AG20443 (cell line): ENCODE measurements at places on chromosomes 7 and 10.

DNA sequence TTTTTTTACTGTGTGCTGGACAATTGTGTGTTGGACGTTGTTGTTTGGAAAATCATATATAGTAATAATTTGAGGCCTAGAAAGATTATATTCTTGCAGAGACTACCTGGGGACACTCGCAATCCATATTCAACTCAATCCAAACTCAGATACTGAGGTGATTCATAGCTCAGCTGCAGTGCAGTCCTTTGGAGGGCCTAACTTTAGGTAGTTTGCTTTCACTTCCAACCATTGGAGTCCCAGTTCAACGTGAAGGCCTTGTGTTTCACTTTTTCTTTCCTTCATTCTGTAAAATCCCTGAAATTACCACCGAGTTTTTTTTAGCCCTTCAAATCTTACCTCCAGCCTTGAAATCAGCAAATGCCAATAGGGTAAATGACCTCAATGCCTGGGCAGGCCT, 32.3 kb downstream of the ATRNL1 start:
- DNase-seq, result no peak

- no peak for DNase-seq
Observed at GRCh38 chr10:64574371-64574770, 1053.2 kb downstream of the REEP3 start.

- peak; percentile 52 for DNase-seq
Observed at GRCh38 chr7:133139350-133139749, 57.5 kb upstream of the CHCHD3 start.

DNA sequence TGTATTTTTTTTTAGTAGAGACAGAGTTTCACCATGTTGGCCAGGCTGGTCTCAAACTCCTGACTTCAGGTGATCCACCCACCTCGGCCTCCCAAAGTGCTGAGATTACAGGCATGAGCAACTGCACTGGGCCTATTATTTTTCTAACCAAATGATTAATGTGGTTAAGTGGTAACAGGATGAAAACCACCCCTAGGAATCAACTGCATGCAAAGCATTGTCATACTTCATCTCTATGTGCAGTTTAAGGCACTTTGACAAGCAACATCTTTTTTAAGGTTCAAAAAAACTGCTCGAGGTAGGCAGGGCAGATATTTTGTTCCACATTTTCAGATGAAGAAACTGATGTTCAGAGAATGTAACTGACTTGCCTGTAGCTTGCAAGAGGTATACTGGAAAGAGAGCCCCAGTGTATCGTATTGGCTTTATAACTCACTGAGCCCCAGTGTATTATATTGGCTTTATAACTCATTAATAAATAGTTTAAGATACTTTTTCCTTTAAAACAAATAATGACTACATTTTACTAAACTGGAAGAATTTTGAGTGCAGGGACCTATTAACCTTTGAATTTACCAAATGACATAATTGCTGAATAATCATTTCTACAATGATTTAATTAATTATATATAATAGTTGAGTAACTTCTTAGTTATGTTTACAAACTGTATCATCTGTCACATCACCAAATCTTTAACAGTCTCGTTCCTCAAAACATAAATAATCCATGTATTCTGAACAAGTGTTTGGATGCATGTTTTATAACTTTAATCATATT, 38.1 kb downstream of the RTKN2 start:
- DNase-seq, result peak; percentile 9

- peak; percentile 48 for DNase-seq
Observed at GRCh38 chr7:144835155-144835611, 670 bp downstream of the TPK1 start.

DNA sequence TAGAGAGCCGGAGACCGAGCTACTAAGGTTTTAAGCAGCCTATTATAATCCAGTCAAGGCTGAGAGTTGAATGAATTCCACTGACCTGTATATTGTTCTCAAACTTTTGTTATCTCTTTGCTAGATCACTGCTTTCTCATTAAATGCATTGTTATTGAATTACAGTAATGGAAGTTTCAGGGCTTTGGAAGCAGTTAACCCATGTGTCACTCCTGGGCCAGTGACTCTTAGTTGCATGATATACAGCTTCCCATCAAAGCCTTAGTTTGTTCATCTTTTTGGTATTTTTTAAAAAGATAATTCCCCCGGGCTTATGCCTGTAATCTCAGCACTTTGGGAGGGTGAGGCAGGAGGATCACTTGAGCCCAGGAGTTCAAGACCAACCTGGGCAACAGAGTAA, 55.4 kb upstream of the KIAA1217 start:
- DNase-seq, result no peak

DNA sequence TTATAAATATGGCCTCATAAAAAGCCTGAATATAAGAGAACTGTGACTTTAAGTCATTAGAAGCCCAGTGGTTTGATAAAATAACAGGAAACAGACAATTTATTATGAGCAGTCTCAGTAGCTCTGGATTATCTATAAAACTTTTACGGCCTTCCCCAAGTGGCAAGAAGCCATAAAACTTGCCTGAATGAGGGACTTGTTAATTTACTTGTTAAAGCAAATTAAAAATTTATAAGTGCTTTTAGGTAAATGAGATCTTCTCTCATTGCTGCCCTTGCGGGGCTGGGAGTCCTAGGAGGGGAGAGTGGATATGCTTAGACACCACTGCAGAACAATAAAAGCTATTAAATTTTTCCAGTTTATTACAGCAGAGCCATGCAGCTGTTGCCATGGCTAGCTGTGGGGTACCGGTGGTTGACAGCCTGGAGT, 499.9 kb downstream of the AUTS2 start:
- no peak for DNase-seq

DNA sequence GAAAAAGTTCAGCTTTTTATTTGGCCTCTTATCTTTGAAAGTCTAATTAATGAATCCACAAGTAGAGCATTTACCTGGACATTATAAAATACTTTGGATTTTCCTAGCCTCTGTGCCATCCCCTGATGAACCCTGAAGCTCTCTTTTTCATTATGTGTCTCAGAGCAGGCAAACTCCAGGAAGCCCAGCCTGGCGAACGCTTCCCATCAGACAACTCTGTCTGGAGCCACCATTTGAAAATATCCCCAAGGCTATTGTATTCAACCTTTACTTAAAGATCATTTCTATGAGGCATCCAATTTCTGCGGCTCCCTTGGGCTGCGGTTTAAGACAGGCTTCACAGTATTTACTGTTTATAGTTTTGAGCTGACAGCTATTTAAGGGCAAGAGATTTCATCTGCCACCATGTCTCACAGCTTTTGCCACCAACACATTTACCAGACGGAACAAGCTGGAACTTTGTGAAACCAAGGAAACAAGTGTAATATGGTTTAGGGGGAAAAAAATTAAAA, 257.2 kb upstream of the GLI3 start:
- no peak for DNase-seq

DNA sequence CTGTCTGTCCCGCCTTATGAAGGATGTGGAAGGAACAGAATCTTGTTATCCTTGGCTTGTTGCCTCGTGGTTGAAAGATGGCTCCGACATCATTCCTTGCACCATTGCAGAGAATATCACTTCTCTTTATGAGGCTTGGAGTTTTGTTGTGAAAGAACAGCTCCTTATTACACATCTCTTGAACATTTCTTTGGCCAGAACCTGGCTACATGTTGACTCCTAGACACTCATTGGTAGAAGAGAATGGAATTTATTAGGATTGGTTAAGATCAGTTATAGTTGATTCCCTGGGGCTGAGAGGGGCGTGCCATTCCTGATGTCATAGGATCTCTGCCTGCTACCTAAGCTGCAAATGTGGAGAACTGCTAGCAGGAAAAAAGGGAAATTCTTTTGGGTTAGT, 180.5 kb upstream of the CTBP2 start:
- DNase-seq, result no peak

DNA sequence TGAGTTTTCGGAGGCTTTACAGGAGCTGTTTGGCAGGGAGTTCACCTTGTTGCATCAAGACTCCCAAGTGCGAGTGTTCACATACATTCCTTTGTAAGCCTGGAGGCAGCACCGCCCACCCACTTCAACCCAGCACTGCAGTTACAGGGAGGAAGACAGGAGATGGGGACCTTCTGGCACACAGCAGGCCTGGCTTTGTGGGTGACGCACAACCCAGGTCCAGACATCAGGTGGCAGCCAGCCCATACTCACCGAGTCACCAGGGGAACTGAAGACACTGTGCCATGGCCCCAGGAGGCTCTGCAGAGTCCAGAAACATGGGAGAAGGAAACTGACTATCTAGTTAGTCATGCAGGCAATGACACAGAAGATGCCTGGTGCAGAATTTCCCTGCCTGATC, 305.9 kb upstream of the RNF32 start:
- DNase-seq, result no peak

- peak; percentile 52 for DNase-seq
Observed at GRCh38 chr10:22816298-22816653, 101.9 kb upstream of the PIP4K2A start.

DNA sequence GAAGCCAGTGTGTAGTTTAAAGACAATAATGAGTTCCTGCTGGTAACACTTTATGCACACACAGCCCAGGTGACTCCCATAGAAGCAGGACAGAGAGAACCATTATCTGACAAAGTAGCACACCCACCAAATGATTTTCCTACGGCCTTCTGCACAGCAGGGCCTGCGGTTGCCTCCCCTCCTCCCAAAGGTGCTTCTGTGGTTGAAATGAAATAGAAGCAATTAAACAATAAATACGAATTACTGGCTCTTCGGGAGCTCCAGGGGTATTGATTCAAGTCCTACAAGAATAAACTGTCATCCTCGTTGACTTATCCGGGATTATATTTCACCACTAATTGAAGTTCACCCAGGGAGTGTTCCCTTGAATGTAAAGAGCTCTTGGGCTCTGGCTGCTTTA, 172.1 kb downstream of the ACTR3B start:
- DNase-seq, result no peak

DNA sequence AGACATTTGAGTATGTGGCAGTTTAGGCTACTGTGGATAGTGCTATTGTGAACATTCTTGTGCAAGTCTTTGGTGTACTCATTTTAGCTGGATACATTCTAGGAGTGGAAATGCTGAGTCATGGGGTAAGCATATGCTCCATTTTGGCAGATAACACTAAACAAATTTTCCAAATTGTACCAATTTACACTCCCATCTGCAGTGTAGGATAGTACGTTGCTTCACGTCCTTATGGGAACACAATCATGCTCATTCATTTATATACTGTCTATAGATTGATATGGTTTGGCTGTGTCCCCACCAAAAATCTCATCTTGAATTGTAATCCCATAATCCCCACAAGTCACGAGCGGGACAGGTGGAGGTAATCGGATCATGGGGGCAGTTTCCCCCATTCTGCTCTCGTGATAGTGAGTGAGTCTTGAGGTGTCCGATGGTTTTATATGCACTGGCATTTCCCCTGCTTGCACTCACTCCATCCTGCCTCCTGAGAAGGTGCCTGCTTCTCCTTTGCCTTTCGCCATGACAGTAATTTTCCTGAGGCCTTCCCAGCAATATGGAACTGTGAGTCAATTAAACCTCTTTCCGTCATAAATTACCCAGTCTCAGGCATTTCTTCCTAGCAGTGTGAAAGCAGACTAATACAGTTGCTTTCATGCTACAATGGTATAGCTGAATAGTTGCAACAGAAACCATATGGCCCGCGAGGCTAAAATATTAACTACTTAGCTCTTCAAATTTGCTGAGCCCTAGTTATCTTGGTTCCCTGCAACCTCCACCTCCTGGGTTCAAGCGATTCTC, 25.6 kb downstream of the RNF216 start:
- peak; percentile 64 for DNase-seq

- no peak for DNase-seq
Observed at GRCh38 chr10:77494756-77495541, 142.7 kb downstream of the KCNMA1 start.

- no peak for DNase-seq
Observed at GRCh38 chr10:59036311-59037017, 140.0 kb upstream of the PHYHIPL start.

DNA sequence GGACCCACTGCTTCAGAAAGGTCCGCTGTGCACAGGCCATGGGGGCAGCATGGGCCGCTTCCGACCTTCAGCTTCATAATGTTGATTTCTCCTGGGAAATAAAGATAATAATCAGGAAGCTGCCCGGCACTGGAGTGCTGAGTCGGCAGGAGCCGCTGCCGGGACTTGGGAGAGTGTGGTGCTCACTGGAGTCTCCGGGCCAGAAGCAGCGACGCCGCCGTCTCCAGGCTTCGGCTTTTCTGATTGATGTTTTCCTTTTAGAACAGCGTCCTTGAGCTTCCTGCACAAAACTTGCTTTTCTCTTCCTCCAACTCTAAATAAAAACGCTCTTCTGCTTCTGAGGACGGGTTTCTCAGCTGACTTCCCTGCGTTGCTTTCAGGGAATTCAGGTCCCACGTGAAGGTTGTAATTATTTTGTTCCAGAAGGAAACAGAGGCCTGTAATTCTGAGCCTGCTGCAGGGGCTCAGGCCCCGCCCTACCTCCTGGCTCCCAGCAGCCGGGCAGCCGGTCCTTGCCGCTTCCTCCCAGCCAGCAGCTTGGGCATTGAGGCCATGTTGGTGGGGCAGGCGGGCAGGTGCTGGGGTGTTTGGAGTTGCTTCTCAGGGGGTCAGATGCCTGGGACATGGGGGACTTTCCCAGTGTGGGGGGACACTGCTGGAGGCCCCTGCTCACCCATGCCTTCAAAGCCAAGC, 14.7 kb downstream of the PWWP2B start:
- DNase-seq, result peak; percentile 70
